ENCODE measurements at places on chromosomes 1 and 21.

DNA sequence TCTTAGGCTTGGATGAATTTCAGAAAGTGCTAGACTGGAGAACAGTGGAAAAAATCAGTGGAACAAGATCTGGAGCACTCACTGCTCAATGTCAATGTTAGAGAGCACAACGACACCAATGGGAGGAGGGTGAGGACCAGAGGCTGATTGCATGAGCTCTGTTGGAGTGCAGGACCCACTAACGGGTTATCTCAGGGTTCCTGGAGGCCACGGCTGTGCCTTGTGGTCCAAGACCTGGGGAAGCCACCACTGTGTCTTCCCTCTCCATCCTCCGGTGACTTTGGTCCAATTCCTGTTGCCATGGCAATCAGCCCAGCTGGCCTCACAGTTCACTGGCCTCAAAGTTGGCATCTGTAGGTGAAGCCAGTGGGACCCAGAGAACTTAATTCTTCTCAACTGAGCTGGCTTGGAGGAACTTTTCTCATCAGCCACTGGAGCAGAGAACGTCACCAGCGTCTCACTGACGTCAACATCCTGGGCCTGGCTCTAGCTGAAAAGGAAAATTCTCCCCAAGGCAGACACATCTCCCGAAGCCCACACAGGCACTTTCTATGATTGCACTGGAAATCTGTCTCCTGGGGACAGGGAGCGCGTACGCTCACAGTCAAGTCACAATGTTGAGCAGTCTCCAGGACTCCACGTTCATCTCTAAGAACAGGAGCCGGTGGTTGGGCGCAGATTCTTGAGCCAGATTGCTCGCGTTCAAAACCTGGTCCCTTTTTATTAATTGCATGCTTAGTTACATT, 21.9 kb upstream of the GPR157 start:
- no peak for DNase-seq

- no peak for DNase-seq
Observed at GRCh38 chr21:44566403-44566802, 7.1 kb upstream of the KRTAP10-4 start.

DNA sequence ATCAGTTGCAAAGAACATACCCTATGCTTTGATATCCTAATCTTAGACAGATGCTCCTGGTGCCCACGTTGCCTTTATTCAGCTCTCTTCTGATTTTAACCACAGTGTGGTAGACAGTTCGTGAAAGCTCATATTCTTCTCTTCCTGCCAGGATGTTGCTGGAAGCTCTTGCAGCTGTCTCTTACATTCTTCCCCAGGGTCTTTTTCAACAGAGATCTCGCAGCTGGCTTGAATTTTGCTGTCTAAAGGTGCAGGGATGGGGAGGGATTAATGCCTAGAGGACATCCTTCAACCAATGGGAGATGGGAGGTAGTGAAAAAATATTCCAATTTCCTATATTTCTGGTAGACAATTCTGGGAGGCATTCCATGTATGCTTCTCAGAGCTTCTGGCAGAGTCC, 150.0 kb upstream of the APP start:
- no peak for DNase-seq

DNA sequence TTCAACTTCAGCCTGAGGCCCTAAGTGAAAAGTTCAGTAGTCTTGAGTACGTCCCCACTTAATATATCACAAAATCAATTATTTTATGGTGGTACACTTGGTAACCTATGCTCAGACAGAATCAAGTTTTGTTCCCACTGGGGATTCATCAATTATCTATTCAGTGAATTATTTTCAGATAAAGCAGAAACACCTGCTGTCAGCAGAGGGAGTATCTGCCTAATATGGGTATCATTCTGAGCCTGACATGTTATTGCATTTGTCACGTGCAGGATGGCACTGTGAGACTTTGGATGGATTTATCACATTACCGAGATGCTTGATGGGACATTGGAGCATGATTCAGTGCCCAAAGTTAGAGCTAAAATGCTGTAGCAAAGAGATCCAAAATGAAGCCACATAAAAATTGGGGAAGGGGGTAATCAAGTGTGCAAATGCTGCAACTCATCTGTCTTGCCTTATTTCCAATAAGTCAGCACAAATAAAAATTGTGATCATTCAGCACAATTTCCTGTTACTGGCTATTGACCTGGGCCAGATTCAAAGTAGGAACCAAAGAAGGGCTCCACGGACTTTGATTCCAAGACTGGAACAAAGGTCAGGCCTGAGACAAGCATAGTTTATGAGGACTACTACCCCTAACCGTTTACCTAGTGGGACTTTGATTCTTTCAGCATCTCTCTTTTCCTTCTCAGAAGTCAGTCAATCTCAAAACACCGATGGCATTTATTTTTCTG, 657.6 kb downstream of the LMO4 start:
- no peak for DNase-seq

DNA sequence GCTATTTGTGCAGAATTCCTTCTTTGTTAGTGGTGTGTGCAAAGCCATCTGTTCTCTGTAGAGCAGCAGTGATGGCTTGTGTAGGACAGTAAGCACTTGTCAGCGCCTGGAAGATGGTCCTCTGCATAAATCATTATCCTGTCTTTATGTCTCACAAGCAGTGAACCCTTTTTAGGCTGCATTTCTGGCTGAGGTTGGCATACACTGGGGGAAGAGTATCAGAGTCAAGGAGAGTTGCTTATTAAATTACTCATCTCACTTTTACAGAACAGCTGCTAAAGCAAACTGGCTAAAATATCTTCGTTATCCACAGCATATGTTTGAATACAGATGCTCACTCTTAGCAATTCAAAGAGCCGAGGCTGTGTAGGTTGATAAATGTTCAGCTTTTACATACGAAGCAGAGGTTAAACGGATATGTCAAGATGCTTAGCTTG, 54.6 kb upstream of the NCAM2 start:
- DNase-seq: no peak

DNA sequence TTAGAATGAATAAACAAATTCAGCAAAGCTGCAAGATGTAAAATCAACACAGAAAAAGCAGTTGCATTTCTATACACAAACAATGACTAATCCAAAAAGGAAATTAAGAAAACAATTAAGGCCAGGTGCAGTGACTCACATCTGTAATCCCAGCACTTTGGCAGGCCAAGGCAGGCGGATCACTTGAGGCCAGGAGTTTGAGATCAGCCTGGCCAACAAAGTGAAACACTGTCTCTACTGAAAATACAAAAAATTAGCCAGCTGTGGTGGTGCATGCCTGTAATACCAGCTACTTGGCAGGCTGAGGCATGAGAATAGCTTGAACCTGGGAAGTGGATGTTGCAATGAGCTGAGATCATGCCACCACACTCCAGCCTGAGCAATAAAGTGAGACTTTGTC, 22.3 kb downstream of the THEM4 start:
- DNase-seq: no peak

- no peak for DNase-seq
Observed at GRCh38 chr1:230700132-230700531, 13.8 kb downstream of the AGT start.

DNA sequence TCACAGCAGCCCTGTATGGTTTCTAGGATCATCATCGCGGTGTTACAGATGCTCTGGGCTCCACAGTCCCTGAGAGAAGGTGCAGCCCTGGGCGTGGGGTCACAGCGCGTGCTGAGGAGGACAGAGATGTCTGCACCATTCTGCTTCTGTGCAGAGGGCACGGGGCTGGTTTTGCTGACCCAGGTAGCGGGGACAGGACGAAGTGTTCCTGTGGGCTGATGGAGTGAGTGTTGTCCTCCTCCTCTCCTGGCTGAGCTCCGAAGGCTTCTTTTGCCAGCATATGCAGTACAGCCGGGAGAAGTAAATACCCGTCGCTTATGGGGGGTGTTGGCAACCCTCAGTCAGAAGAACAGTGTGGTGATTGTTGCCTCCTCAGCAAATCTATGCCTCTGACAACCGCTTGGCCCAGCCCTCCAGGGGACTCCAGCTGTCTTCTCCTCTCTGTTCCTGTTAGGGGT, 101.5 kb downstream of the DDX20 start:
- DNase-seq: no peak

GRCh38 chr1:184433956-184434502, 47.2 kb downstream of the C1orf21 start:
- DNase-seq: no peak

DNA sequence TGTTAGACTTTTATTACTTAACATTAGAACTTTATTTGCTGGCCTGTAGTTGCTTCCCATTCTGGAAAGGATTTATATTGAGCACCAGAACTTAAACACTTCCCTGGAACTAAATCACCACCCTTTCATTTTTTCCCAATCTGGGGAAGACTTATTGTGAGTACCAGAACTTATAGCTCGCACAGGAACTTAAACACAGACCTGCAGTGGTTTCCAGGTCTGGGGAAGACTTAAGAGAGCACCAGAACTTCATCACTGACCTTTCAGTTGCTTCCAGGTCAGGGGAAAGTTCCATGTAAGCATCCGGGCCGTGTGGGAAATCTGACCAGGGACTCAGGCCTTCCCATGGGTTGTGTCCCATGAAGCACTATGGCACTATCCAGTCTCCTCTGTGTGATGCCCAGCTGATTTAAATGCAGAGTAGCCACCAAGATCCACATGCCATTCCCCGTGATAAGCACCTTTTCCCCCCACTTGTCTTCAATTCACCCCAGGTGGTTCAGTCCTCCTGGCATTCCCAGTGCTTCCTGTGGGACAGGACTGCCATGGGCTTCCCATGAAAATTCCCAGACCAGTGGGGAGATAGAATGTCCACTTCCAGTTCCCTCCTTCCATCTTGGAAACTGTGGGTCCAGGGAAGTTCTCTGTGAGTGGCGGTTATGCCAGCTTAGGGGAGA, 48.9 kb downstream of the C4BPA start:
- no peak for DNase-seq

- no peak for DNase-seq
Observed at GRCh38 chr1:118982821-118983557, 5.2 kb downstream of the TBX15 start.

DNA sequence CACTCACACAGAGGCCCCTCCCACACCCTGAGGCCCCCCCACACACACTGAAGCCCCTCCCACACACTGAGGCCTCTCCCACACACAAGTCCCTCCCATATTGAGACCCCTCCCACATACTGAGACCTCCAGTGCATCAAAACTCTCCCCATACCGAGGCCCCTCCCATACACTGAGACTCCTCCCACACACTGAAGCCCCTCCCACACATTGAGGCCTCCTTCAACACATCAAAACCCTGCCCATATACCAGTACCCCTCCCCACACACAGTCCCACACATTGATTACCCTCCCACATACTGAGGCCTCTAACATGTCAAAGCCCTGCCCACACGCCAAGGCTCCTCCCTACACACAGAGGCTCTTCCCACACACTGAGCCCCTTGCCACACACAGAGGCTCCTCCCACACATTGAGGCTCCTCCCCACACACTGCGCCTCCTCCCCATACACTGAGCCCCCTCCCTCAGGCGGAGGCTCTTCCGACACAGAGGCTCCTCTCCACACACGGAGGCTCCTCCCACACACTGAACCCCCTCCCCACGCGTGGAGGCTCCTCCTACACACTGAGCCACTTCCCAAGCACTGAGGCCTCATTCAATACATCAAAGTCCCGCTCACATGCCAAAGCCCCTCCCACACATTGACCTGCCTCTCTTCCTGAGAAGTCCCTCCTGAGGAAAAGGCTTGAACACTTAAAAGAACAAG, 392.3 kb downstream of the CAMTA1 start:
- DNase-seq: no peak

GRCh38 chr1:193348091-193348768, 161.8 kb upstream of the B3GALT2 start:
- DNase-seq: no peak

DNA sequence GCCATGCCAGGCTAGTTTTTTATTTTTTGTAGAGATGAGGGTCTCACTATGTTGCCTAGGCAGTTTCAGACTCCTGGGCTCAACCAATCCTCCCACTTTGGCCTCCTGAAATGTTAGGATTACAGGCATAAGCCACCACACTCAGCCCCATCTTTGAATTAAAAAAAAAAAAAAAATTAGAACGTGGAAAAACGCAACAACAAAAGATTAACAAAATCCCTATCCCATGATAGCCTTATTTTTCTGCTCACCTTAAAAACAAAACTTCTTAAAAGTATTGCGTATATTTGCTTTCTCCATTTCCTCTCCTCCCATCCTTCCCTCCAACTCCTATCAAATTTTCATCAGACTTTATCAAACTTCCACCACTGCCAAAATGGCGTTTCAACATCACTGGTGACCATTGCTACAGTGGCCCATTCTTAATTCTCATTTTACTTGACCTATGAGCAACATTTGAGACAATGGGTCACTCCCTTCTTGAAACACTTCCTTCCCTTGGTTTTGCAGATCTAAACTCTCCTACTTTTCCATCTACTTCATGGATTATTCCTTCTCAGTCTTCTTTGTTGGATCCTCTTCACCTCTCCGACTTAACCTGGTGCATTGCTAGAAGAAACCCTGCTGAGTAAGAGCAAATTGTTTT, 579 bp upstream of the ZNF684 start:
- no peak for DNase-seq

DNA sequence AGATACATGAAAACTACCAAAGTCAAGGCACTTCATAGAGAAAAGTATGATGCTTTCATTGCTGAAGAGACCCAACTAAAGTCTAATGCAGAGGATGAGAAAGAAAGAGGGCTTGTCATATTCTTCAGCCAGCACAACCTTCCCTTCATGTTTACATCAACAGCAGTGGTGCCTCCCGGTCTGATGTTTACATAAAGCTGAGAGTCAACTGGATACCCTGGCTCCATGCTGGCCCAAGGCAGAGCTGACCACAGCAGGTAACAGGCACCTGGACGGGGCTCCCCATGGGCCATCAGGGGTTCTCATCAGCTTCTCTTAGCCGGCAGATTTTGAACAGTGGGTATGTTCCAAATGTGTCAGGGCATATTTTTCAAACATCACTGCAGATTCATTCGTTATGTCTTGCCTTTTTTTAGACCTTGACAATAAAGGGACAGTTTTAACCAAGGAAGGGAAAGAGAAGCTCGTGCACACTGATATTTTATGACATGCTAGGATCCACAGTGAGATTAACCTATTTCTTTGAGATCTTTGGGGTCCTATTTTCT, 117.1 kb downstream of the NRIP1 start:
- no peak for DNase-seq

DNA sequence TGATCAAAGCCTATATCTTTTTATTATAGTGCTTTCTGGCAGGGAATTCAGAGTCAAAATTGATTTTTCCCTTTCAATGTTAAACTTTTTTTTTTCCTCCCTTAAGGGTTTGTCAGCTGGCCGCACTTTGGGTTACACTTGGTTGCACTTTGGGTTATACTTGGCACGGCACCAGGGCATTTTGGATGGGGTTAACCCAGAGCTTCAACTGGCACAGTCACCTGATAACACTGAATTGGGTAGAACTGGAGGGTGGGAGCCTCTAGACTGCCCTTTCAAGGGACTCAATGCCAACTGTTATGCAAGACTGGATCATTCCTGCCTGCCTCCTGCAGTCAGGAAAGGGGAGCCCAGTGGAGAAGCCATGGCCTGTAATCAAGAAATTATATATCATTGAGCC, 211.5 kb downstream of the KCNJ6 start:
- no peak for DNase-seq

DNA sequence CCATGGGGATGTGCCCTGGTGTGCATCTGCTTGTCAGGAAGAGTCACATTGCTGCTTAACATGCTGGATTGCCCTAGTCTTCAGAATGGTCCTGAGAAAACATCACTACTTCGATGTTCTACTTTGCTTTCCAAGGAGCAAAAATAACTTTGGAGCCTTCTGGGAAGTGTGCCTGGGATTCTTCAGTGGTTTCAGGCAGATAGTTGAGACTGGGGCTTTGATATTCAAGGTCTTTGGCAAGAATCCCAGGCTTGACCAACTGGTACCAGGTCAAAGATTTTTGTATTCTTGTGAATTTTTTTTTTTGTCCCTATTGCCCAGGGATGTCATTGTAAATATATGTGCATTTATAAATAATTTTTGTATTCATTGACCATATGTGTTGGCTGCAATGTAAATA, 51.4 kb downstream of the LRIG2 start:
- no peak for DNase-seq

GRCh38 chr1:80363689-80364475, 1357.4 kb upstream of the ADGRL4 start:
- no peak for DNase-seq

Measured in bone marrow (tissue), 2 donors.